ENCODE measurements at places on chromosomes 7 and 10.
A peak's percentile ranks its signal among the peaks of the same experiment; 100 is the strongest.

DNA sequence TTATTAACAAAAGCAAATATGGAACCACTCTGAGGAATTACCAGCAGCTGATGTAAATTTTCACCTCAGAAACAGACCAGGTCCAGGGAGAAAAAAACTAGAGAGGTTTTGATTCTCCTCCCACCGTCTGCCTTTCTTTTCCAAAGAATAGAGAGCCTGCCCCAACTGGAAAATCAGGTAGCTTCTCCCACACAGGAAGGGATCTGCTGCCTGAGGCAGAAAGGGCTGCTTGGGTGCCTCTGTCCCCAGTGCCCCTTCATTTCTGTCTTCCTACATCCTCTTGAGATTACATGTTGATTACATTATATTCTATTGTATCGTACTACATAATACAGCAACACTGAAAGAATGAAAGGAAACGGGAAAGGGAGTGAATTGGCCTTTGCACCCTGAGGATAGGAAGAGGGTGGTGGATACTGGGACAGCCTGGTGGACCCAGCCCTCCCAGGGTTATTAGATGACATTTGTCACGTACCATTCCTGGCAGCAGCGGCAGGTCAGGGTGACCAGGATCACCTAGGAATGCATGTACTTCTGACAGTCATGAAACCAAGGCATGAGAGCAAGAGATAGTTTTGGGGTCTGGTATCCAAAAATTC is 8.9 kb downstream of the ST8SIA6 start:
- DNase-seq, result no peak

GRCh38 chr7:138663725-138664710 is 37.1 kb downstream of the SVOPL start:
- DNase-seq, result no peak

- peak; percentile 67 for DNase-seq
These were observed 1.2 kb downstream of the CALY start for GRCh38 chr10:133335246-133336117.

DNA sequence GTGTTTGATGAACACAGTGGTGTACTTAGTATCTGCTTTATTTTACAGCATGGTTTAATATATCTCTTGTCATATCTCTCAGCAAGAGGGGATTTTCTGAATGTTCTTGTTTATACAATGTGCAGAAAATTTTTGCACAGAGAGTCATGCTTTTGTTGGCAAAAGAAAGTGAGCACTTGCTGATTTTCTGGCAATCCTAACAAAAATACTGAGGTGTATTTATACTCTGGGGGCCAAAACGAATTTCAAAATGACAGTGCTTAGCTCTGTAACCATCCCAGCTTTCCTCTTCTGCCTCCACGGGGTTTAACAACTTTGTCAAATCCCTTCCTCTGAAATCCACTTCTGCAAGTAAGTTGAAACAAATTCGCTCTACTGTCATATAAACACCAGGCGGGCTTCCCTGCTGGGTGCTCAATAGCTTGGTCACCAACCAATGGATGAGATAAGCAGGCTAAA is 169.2 kb downstream of the NOC3L start:
- DNase-seq, result no peak

GRCh38 chr10:85643845-85644525 is 722.6 kb downstream of the GRID1 start:
- DNase-seq, result no peak
